ENCODE measurements at places on chromosomes 4 and X.

DNA sequence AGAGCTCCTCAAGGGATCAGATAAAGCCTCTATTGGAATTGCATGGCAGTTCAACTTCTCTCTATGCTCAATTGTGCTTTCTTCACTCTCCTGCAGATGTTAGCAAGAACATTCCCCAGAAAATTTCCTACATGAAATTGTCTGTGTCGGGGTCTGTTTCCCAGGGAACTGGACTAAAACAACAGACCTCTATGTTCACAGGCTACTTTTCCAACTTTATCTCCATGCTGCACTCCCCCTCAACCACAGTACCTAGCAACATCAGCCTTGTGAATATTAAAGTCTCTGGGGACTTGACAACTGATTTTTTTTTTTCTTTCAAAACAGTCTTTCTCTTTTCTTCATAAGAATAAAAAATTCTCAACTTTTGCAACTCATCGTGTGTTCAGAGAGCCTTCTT, 1470.8 kb upstream of the ADGRL3 start:
- no peak for DNase-seq

DNA sequence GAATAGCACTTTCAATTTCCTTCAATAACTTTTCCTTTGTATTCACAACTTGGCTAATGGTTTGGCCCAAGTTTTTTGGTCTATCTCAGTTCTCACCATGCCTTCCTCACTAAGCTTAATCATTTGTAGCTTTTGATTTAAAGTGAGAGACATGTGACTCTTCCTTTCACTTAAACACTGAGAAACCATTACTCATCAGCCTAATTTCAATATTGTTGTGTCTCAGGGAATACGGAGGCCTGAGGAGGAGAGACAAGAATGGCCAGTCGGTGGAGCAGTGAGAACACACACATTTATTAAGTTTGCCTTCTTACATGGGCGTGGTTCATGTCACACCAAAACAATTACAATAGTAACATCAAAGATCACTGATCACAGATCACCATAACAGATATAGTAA, 56.7 kb downstream of the TSPAN5 start:
- no peak for DNase-seq

GRCh38 chr4:1234811-1235292, 14.1 kb downstream of the CTBP1 start:
- DNase-seq, result no peak

DNA sequence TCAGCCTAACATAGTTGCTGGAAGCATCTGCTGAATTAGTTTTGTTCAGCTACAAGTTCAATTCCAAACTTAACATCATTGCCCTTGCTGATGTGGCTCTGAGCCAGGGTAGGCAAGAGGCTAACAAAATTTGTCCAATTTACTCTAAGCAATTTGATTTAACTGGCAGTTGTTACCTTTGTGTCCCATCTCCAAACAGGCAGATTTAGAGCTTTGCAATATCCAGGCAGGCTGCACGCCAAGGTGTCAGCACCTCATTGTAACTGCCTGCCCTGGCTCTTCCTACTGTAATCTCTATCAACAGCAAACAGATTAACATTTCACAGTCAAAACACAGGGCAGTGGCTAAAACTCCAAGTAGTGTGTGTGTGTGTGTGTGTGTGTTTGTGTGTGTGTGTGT, 2070.6 kb downstream of the PCDH7 start:
- no peak for DNase-seq

GRCh38 chr4:26000274-26000950, 86.4 kb downstream of the SMIM20 start:
- no peak for DNase-seq

GRCh38 chr4:101972791-101973190, 182.3 kb downstream of the BANK1 start:
- DNase-seq, result no peak

DNA sequence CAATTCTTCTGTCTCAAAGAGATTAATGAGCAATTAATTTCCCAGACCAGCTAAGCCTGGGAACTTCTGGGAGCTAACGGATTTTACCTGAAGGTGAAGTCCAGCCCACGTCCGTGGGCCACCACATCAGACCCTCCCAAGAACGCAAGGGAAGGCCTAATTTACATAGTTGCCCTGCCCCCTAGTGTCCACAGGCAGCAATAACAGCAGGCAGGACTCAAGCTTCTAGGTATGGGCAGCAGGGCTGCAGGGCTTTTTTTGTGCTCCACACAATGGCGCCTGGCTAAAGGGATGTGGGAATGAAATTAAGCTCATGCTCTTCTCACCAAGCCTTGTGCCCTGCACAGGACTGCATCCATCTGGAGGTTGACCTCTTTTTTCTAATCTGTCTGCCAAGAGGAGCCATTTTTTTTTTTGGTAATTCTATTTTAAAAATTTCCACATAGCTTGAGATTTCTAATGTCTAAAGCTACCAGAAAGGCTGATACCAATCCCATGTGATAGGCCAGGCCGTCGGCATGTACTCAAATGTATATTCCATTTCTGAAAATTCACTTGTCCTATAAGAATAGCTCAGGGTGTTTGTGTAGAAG, 111.9 kb upstream of the TMEM164 start:
- DNase-seq, result no peak

DNA sequence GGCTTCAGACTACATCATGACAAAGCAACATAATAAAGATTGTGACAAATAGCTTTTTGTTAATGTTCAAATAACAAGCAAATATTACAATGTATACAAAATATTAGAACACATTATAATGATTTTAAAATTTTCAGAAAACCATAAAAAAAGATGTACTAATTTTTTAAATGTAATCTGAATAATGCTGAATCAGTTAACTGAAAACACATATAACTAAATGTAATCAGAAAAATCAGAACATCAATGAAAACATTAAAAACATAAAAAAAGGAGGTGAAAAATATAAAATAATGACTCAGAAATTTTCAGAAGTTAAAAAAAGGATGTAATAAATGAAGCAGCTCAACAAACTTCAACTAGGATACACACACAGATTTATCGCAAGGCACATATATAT, 53.5 kb downstream of the ZNF721 start:
- DNase-seq, result no peak

DNA sequence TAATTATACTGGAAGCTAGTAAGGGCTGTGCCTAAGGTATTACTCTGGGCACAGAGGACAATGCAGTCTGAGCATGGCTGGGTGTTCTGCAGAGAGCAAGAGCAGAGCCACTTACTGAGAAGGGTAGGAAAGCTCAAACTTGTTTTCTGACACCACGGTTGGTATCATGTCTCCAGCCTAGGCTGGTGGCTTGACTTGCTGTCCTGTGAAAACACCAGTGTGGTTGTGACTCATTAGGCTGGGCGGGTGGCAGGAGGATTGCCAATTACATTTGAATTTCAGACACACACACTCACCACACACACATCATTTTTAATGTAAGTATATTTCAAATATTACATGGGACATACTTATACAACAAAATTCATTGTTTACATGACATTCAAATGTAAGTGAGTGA, 19.7 kb upstream of the MTM1 start:
- DNase-seq, result no peak

- no peak for DNase-seq
Measured at GRCh38 chrX:46754036-46754435, 4.9 kb downstream of the SLC9A7 start.
